CD8-positive, alpha-beta memory T cell (primary cell): ENCODE measurements at places on chromosomes 7 and 10. TPM values are rescaled to one million over a fixed set of nuclear protein-coding genes. Genes with fewer than 3 reads are reported as not detected.

The TRPV6 gene
- polyA plus RNA-seq, result not detected

The ANXA8L1 gene
- polyA plus RNA-seq, result not detected

The AKR1C4 gene
- not detected for polyA plus RNA-seq

GRCh38 chr7:603152-603951 lies 83.7 kb upstream of the PDGFA start:
- DNase-seq, result peak; percentile 56

DNA sequence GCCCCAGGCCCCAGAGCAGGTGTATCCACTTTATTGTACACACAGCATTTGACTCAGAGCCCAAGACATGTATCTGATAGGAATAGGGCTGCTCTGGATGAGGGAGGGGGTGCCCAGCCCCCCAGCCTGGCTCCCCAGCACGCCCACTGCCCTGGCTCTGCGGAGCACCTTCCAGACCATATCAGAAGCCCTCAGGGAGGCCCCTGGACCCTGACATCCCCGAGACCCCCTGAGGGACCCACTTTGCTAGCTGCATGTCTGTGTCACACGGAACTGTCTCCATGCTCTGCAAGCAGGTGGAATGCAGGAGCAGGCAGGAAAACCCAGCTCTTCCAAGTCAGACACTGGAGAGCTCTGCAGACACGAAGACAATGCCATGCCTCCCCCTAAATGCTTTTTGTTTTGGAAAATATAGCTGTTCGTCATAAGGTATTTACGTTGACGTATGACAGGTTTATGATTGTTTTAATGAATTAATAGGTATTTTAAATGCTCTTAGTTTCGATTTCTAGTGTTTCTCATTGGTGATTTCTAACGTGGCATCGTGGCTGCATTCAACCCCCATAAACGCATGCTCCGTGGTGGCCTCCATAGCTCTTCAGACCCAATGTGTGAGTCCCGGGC lies 92.8 kb upstream of the INSIG1 start:
- no peak for DNase-seq

DNA sequence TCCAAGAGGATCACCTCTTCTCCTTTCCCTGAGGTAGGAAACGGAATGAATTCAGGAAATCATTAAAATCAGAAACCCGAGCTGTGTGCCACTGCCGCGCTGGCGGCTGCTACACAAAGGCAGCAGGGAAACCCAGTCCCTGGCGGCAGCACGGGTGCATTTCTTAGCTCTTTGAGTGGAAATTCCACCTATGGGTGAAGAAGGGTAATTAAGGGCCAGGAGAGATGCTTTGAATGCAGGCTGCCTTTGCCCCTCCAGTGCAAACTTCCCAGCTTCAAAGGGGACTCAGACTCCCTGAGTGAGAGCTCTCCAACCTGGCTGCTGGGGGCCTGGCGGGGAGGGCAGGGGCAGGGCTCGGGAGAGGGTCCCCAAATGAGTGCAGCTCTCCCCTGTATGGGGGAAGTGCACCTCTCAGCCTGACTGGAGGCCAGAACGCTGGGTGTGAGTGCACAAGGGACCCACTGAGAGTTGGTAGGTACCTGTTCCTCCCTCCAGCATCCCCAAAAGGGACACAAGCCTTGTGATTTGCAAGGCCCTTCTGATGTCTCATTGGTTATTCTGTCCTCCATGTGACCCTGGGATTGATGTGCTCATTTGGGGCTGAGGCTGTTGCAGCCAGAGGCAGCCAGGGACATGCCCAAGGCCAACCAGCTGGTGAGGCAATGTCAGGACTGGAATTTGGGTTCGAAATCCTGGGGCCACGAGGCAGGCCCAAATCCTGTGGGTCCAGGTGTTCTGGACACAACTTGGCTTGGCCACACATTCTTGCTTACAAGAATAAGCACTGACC lies 16.3 kb upstream of the ZMIZ1 start:
- DNase-seq, result peak; percentile 48

DNA sequence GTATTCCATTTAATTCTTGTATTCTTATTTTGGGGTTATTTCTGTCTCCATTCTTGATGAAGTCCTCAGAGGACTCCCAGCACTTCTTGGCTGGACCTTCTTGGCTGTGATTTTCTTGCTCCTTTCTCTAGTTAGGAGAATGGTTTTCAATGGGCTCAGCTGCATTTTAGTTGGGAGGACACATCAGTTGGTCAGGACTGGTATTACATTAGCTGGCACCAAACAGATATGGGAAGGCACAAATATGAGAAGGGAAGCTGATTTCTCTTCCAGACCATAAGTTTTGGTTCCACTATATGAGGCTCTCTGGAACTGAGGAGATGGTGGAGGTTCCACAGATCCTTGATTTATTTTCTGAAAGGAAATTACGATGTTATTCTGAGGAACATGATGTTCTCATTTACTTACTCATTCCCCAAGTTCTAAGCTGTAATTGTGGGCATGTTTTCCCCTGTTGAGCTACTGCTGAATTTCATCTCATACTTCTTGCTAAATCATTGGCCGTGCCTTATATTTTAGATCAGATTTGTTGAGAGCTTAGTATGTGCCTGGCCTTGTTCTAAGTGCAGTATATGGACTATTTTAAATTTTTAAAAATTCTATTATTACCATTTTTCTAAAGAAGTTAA lies 261.0 kb downstream of the THSD7A start:
- no peak for DNase-seq
